ENCODE measurements at places on chromosomes 6 and 20.

DNA sequence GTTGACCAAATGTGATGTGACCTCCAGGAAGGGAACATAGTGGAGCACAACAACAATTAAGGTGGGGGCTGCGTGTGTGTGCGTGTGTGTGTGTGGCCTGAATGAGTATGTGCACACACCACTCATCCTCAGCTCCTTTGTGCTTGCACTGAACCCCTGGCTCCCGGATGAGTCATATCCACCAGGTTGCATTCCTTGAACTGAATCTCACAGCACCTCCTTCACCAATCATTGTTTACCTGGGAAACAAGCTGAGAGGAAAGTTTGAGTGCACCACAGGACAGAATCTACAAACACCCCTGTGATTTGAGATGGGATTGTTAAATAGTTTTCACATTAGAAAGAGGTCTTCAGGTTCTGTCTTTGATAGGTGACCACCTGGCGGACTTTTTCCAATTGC is 33.7 kb upstream of the GPR6 start:
- DNase-seq, result no peak

- DNase-seq, result no peak
Observed at GRCh38 chr6:162580619-162581018, 146.9 kb downstream of the PRKN start.

- DNase-seq, result no peak
Observed at GRCh38 chr20:23116311-23117089, 30.4 kb upstream of the CD93 start.

DNA sequence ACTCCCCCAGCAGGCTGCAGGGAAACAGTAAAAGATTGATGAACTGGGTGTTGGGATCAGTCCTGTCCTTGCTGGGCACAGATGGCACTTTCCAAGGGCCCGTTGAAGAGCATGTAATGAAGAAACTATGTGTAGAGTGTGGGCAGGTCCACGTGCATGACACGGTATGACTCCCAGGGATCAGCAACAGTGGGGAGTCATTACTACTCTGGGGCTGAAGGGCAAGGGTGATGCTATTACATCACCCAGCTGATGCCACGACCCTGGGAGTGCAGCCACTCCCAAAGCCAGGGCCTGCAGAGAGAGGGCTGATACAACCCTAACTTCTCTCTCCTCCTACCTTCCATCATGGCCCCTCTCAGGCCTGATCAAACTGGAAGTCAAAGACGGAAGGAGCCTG is 20.1 kb downstream of the KCNK17 start:
- DNase-seq, result no peak

DNA sequence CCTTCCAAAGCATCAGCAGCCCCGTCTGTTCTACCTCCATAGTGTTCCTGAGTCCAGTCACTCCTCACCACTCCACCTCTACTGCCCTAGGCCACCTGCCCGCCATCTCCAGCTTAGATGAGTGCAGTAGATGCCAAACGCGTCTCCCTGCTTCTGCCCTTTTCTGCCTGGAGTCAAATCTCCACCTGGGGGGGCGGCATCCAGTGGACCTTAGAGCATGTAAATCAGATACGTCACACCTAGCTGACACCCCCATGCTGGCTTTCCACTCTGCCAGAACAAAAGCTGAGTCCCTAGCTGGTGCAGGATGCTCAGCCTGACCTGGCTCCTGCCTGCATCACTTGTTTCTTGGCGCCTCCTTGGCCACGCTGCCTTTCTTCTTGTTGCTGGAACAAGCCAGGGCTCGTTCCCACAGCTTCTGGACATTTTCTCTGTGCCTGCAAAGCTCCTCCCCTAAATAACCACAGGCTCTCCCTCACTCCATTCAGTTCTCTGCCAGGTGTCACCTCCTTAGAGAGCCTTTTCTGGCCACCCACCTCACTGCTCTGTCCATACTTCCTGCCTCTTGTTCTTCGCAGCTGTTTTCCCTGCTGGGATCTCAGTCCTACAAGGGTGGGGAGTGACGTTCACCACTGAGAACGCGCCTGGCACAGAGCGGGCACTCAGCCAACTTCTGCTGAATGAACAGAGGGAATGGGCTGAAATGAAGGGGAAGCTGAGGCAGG is 5.8 kb downstream of the DDR1 start:
- no peak for DNase-seq

- no peak for DNase-seq
Observed at GRCh38 chr6:15147827-15148226, 98.0 kb upstream of the JARID2 start.

DNA sequence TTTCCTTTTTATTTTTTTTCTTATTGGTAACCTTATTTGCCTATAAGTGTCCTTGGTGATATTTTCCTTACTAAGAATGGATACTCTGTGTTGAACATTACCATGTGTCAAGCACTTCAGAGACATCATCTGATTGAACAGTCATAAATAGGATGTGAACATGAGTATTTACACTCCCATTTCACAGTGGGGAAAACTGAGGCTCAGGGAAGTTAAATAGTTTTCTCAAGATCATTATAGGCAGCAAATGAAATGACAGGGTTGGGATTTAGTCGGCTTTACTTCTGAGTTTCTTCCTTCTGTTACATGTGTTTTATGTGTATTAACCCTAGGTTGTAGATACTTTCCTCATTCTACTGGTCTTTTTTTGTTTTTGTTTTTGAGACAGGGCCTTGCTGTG is 35.3 kb downstream of the TPX2 start:
- no peak for DNase-seq

DNA sequence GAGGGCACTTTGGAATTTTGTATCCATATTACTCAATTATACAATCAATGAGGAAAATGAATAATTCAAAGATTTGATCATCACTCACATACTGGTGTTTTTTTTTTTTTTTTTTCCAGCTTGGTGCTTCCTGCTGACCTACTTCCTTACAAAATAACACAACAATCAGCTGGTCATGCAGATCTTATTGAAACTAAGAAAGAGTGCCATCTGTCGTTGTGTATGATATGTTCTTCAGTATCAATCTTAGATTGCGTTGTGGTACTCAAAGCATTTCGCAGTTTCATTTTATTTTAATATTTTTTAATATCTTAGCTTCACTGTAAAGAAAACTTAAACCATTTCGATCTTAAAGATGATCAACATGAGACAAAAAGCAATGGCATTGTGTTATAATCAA is 155.6 kb downstream of the OGFRL1 start:
- no peak for DNase-seq

- DNase-seq, result no peak
Observed at GRCh38 chr20:61915101-61915500, 150.6 kb downstream of the TAF4 start.

GRCh38 chr6:150150458-150150820 is 7.6 kb downstream of the PPP1R14C start:
- no peak for DNase-seq

- DNase-seq, result no peak
Observed at GRCh38 chr6:137799950-137800568, 67.0 kb upstream of the TNFAIP3 start.

- DNase-seq, result no peak
Observed at GRCh38 chr6:121657972-121658371, 222.5 kb downstream of the GJA1 start.

DNA sequence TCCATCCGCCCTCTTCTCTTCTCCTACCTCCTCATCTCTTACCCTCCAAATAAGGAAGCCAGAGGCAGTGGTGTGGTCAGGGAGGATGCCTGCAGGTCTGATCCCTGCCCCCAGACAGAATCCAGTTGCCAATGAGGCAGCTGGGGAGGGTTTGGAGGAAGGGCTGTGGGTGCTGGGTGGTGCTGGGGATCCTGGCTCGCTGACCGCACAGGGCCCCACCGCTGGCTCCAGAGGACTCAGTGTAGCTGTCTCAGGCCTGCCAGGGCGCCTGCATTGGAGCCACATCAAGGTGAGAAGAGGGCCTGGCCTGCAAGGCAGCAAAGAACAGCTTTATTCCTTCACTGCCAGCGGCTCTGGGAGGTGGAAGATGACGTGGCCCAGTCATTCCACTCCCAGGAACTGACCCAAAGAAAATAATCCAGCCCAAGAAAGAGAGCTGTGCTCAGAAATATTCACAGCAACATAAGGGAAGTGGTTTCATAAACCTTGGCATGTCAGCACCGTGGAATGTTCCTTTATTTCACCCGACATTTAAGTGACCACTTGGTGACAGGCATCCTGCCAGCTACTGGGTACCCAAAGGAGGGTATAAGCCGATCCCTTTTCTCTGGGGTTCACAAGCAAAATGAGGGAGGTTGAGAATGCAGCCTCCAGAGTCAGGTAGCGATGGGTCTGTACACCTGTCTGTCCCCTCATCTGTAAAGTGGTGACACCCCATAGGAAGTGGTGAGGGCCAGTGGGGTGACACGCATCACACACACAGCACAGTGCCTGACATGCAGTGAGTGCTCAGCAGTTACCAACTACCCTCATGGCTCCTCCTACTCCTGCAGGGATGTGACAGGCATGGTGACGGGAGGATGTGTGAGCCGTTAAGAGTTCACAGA is 125.1 kb downstream of the SNX5 start:
- DNase-seq, result no peak

GRCh38 chr6:108752733-108753590 is 95.3 kb upstream of the ARMC2 start:
- no peak for DNase-seq

DNA sequence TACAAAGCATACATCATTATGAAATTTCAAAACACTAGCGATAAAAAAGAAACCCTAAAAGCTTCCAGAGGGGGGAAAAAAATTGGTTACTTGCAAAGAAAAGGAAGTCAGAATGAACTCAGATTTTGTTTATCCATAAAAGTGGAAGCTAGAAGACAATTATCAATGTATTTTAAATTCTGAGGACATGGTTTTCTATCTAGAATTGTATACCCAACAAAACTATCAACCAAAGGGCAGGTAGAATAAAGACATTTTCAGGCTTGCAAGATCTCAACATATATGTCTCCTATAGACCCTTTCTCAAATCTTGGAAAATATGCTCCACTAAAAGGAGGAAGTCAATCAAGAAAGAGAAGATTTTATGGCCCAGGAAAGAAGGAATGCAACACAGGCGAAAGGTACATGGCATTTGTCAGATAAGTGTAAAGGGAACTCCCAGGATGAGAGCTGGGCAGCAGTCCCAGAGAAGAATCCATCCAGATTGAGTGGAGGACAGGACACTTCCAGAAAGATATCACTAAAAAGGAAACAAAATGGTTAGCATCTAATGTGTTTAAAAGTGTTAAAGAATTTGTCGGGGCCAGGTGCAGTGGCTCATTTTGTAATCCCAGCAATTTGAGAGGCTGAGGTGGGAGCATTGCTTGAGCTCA is 45.4 kb upstream of the ZFAND3 start:
- DNase-seq, result no peak

- no peak for DNase-seq
Observed at GRCh38 chr6:7924867-7925266, 14.3 kb upstream of the TXNDC5 start.

Measured in GM06990 (cell line).